ENCODE measurements at places on chromosomes 11 and 22. TPM values are rescaled to one million over a fixed set of nuclear protein-coding genes. Genes with fewer than 3 reads are reported as not detected.
A peak's percentile ranks its signal among the peaks of the same experiment; 100 is the strongest.

- ATAC-seq: peak; percentile 70
Observed at GRCh38 chr11:59216641-59217564, 4.2 kb upstream of the MPEG1 start.

DNA sequence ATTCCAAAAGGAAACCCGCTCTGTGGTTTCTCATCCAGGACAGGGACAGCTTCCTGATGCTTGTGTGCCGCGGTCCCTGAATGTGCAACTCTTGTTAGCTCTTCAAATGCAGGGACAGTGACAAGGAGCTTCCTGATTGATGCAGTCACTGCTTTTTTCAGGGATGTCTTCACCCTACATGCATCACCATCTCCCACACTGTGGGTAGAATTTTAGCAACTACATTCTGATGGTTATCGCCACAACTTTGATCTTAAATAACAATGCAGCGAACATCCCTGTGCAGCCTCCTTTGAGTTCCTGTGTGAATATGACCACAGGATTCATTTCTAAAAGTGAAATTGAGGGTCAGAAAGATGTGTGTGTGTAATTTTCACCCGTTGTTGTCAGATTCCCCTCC lies 115.0 kb downstream of the GGTLC2 start:
- no peak for ATAC-seq

DNA sequence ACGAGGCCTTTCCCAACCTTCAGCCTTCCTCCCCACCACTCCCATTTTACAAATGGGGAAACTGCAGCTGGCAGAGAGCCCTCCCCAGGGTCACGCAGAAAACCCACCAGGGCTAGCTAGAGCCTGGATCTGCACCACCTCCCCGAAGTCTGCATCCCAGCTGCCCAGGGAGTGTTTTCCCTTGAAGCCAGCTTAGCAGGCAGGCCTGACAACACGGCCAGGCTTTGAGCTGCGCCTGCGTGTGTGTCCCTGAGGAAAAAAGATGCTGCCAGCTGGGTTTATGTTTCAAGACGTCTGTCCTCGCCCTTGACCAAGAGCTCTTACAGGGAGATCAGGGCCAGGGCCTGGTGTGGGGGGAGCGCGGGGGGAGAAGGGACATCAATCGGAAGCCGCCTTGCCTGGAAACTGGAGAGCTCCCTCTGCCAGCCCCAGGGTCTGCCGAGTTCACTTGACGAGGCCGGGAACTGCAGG lies 20.3 kb downstream of the WNT11 start:
- no peak for ATAC-seq

Gene MS4A5
- not detected for total RNA-seq

DNA sequence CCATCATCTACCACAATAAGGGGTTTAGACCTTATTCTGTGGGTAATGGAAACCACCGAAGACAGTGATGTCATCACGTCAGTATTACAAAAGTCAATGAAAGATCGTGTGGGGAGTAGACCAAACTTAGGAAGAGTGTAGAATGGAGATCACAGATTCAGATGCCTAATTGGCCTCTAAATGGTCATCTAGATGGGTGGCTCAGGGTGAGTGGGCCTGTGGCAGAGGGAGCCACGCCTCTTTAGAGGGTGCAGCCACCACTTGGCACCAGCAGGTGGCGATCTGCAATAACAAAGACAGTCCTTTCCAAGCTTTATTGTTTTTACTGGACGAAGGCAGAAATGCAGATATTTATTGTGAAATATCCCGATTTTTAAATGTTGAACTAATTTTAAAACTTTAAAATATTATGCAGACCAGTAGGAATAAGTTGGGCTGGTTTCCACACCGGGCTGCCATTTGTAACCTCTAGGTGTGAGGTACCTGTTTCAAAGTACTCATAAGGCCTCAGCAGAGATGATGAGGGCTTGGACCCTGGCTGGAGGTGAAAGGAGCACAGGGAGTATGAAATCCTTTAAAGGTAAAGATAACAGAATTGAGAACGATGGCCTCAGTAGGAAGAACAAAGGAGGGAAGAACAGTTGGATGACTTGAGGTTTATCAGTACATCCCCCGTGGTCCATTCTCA lies 222.0 kb downstream of the DBX1 start:
- peak; percentile 58 for ATAC-seq

- ATAC-seq: no peak
Observed at GRCh38 chr22:48528221-48528915, 1299.3 kb downstream of the BRD1 start.

Gene MOV10L1
- not detected for total RNA-seq

DNA sequence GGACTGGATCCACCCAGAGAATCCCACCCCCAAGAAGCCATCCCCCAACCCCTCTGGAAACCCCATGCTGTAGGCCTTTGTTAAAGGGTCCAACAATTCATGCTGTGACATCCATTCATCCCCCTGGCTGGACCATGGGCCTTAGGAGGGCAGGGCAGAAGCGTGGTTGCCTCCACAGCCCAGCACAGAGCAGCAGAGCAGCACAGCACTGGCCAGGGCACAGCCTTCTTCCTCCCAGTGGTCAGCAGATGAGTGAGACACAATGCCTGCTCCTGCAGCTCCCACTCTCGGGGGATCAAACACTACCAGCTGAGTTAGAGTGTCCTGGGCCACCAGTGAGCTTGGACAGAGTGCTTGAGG lies 84.5 kb upstream of the LINC01488 start:
- no peak for ATAC-seq

DNA sequence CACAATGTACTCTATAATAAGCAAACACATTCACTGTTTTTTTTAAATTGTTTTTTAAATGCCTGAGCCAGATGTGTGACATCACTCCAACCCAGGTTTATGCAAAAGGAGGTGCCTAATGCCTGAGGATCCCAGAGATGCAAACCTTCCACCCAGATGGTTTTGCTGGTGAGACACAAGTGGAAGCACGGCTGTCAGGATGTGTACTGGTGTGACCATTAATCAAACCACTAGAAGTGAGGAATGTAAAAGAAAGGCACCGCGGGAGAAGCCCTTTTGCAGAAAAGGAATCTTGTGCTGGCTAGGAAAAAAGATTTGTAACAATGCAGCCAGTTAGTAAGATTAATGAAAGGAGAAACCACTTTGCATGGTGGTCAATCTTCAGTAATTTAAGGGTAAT lies 407.4 kb downstream of the LARGE1 start:
- ATAC-seq: no peak

GRCh38 chr22:45884201-45885062 lies 92.5 kb downstream of the WNT7B start:
- no peak for ATAC-seq

Gene OR51G1
- not detected for total RNA-seq

- ATAC-seq: no peak
Observed at GRCh38 chr11:36105743-36106581, 162.1 kb downstream of the LDLRAD3 start.

- no peak for ATAC-seq
Observed at GRCh38 chr11:61162092-61162941, 1.1 kb upstream of the VPS37C start.

Gene FAM180B
- not detected for total RNA-seq
